ENCODE measurements at places on chromosomes 3 and 15.

- DNase-seq: no peak
Observed at GRCh38 chr15:68415501-68416157, 16.3 kb downstream of the ITGA11 start.

- no peak for DNase-seq
Observed at GRCh38 chr3:186361762-186362536, at the start of gene DGKG. DGKG (minus strand) TSS chr3:186362234; CDS start chr3:186320459, 41,775 bp downstream.

GRCh38 chr3:15298504-15298903 lies 33.9 kb downstream of the SH3BP5 start:
- no peak for DNase-seq

- DNase-seq: no peak
Observed at GRCh38 chr3:56081246-56081645, 387.0 kb downstream of the ERC2 start.

DNA sequence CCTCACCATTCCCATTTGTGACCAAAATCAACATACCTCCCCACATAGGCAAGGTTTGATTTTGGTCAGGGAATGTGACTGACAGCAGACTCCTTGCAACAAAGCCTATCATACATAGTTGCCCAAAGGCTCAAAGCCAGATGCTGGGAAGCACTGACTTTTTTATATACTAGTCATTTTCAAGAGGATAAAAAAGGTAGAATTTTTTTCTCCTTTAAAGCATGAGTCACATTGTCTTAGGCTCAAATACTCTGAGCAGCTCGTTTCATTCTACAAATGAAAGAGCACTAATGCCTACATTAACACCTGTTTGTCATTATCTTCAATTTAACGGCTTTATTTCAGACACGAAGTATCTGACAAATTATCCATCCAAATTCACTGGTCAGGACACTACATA lies 36.2 kb downstream of the ICE2 start:
- DNase-seq: no peak

DNA sequence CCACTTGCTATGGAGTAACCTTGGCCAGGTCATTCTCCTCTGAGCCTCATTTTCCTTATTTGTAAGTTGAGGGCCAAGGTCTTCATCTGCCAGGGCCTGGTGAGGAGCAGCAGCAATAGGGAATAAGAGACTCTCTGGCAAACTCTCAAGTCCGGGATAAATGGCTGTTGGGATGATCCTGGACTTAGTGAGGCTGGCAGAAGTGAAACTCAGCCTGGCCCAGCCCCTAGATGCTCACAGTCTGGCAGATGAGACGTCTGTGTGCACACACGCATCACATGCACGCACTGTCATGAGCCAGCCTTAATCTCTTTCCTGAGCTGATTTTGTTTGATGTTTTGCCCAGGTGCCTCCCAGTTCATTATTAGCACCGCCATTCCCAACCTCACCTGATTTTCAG lies 26.8 kb downstream of the SLC6A6 start:
- no peak for DNase-seq

GRCh38 chr3:105214590-105214989 lies 152.1 kb upstream of the ALCAM start:
- DNase-seq: no peak

- DNase-seq: no peak
Observed at GRCh38 chr15:84890670-84891162, 6.3 kb downstream of the SLC28A1 start.

DNA sequence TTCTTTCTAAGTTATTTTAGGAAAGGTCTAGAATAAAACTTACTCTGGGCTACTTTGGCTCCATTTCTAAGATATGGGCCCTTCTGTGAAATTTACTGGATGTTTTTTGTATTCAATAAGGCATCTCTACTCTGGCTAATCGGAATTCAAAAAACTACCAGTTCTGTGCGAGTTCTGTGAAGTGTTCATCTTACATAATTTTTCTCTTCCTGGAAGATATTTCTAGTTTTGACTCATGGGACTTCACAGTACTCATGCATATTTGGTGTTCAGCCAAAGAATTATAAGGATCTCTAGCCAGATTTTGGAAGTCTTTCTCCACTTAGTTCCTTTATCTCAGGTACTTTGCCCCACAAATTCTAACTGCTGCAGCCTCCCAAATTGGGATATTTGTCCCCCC lies 46.4 kb upstream of the MBNL1 start:
- DNase-seq: no peak

DNA sequence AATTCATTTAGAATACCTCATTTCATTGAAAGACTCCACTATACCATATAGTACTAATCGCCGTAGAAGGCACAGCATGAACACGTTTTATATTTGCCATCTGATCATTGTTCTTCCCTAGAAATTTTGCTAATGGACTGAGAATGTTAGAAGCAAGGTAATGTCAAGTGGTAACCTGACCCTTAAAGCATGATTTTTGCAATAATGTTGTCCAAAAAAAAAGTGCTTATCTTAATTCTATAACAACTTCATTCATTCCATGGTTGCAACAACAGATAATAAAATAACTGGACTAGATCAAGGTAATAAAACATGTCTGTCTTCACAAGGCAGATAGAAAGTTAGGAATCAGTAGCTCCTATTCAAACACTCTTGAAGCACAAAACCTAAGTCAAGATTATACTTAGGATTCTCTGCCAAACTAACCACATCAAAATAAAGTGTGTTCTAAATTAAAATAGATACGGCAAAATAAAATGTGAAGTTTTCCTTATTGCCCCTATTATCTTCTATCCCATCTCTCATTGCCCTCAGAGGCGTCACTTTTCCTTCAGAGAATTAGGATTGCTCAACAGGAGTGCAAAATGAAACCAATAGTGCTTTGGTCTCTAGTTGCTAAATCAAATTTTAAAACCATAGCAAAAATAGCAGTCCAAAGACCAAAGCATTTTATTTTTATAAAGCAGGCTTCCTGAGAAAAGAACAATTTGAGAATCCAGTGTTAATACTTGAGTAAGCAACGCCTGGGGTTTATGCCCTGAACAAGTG lies 317.4 kb upstream of the UBE2E2 start:
- DNase-seq: no peak

GRCh38 chr15:69883306-69883705 lies 214.4 kb downstream of the TLE3 start:
- DNase-seq: no peak

DNA sequence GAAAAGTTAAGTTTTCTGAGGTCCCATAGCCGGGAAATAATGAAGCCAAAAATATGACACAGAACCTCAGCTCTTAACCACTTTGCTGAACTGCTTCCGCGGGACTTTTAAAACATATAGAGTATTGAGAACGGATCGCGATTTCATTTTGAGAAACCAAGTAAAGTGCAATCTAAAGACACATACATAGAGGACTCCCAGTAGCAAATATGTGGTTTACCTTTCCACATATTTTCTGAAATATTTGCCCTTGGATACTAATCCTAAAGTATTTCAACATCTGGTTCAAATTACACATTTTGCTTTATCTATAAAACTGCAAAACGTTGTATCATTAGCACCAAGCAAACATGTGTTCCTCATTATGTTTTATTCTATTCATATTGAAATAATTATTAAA lies 776.5 kb downstream of the ROBO2 start:
- no peak for DNase-seq

- no peak for DNase-seq
Observed at GRCh38 chr15:85615930-85616329, 178.8 kb downstream of the KLHL25 start.

- no peak for DNase-seq
Observed at GRCh38 chr3:152352554-152352953, 83.8 kb downstream of the MBNL1 start.

DNA sequence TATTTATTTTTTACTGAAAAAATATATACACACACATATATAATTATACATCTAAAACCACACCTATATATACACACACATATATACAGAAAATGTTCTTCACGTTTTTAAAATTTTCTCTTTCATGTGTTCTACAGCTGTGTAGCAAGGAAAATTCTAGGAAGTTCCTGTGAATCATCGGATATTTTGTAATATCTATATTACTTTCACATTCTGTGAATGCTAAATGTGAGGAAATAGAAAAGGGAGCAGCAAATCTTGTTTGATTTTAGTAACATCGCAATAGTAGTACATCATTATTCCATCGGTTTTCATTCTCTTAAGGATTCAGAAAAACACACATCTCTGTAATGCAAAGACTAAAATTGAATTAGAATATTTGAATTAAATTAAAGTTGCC lies 836.8 kb upstream of the NECTIN3 start:
- DNase-seq: no peak

DNA sequence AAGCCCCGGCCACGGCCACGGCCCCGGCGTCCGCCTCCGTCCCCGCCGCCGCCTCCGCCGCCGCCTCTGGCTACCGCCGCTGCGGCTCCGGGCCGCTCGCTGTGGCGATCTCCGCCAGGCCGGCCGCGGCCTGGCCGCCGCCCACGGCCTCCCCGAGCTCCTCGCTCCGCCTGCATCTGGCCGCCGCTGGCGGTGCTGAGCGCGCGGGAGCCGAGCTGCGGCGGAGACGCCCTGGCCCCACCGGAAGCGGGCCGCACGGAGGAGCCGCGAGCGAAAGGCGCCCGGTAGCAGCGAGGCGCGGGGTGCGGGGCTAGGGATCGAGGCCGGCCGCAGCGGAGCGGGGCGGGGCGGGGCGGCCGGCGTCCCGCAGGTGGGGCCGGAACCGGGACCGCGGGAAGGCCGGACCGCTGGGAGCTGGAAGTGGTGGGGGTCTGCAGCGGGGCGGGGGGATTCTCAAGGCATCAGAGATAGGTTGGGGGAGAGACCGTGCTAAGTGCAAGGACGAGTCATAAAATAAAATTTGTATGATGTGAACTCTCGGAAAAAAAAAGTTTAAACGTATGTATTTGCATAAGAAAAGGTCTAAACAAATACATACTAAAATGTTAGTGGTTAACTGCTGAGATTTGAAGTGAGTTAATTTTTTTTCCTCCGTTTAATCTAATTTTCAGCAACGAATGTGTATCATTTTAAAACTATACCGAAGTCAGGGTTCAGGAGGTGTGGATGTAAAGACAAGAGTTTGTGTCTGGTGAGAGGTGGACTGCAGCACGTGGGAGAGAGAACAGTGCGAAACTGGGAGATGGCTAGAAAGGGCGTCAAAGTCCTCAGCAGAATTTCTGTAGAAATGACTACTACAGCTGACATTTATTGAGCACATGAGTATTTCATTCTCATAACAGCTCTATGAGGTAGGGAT lies at the start of gene AVEN:
TSS of gene AVEN (minus strand) at position 334 of the 919 bp plus-strand sequence. CDS start at position 176, 158 bp downstream.
- peak; percentile 3 for DNase-seq

GRCh38 chr3:189232790-189233189 lies 61.0 kb downstream of the TPRG1 start:
- DNase-seq: no peak

- no peak for DNase-seq
Observed at GRCh38 chr15:77544162-77544561, 88.5 kb downstream of the LINGO1 start.

DNA sequence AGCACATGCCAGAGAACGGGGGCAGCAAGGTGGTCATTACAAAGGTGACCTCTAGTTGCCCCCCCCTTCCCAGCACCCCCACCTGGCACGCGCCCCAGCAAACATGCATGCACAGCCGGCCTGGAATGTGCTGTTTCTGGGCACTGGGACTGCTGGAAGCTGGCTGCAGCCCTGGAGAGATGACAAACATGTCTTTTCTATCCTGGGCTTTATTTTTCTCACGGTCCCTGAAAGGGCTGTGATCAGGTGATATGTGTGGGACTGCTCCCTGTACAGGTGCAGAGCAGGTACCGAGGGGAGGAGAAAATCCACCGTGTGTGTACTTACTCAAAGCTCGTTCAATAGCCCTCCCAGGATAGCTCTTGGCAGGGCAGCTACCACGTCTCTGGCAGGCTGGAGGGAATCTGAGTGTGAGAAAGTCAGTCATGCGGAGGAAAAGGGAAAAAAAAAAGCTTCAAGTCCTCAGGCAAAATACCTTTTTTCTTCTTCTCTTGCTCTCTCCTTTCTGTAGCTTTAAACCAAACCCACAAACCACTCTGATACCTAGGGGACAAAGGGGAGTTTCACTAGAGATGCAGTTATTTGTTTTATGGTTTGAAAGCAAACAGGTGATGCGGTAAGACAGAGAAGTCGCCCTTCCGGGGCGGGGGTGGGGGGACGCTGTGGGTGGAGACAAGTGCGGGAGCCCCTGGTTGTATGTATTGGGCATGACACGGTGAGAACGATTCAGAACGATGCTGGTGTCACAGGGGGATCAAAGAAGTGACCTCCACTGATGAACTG lies 5.0 kb upstream of the HES1 start:
- DNase-seq: no peak

GRCh38 chr15:91072161-91072560 lies 27.9 kb upstream of the SV2B start:
- no peak for DNase-seq

DNA sequence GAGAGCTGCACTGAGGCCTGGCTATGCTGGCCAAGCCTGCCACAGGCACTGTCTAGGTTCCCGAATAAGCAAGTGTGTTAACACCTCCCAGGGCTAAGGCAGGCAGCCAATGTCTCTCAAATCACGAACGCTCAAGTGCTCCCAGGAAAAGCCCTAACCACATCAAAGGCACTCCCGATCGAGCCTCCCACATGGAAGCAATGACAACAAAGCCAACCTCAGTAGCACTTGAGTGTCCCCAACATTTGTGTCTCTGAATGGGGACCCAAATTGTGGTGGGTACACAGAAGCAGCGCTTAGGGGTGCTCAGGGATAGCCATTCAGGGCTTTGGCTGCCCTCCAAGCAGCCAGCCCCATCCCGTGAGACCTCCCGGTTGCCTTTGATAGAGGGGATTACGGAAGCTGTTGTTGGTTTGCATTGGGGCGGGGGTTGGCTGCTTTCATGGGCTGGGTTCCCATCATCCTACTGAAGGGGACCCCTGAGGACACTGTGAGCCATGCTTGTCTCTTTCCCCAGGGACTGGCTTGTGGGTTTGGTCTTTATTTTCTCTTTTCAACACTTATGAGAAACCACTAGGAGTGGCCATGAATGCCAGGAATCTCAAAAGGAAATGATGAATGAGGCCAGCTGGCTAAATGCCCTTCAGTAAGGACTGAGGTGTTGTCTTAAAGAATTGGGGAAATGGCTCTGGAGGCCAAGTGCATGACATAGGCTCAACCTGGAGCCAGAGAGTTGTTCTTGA lies 234.1 kb upstream of the FEZF2 start:
- no peak for DNase-seq

- DNase-seq: no peak
Observed at GRCh38 chr15:67968564-67968963, 85.6 kb upstream of the PIAS1 start.

- no peak for DNase-seq
Observed at GRCh38 chr15:89809787-89810148, 4.9 kb downstream of the ANPEP start.

GRCh38 chr15:22892333-22892732 lies 53.9 kb downstream of the NIPA2 start:
- DNase-seq: no peak

DNA sequence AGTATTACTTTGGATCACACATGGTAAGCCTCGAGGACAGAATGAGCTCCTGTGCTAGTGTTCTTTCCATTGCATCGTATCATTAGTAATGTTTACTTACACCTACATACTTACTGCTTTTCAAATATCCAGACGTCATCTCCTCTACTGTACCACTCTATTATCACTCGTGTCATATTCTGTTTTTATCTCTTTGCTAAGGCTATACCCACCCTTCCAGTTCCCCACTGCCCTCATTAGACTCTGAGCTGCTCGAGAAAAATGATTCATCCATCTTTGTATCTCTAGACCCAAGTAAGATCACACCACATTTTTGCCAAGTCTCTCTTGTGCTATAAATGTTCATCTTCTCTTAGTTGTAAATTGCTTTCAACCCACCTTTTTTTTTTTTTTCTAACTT lies 245.7 kb downstream of the TIGIT start:
- no peak for DNase-seq
